ENCODE measurements at places on chromosomes 16 and 17. TPM values are rescaled to one million over a fixed set of nuclear protein-coding genes. Genes with fewer than 3 reads are reported as not detected.
A peak's percentile ranks its signal among the peaks of the same experiment; 100 is the strongest.

GRCh38 chr17:1571341-1571704, 8.7 kb upstream of the PITPNA start:
- H3K27me3 ChIP-seq, result no peaks in the 10 kb centered on the region
- H3K4me3 ChIP-seq, result no peak overlapping the region
- no peak overlapping the region for H3K27ac ChIP-seq
- DNase-seq, result no peak
- peaks cover 16% of the 10 kb centered on the region for H3K4me1 ChIP-seq
- H3K36me3 ChIP-seq, result no peaks in the 10 kb centered on the region

GRCh38 chr16:25141648-25142047, 30.1 kb downstream of the LCMT1 start:
- H3K4me3 ChIP-seq, result no peak overlapping the region
- peaks cover 46% of the 10 kb centered on the region for H3K36me3 ChIP-seq
- no peaks in the 10 kb centered on the region for H3K4me1 ChIP-seq

GRCh38 chr16:29911676-29912010, 11.4 kb downstream of the ASPHD1 start:
- H3K27me3 ChIP-seq, result no peaks in the 10 kb centered on the region
- H3K4me3 ChIP-seq, result no peak overlapping the region
- no peaks in the 10 kb centered on the region for H3K4me1 ChIP-seq
- H3K36me3 ChIP-seq, result no peaks in the 10 kb centered on the region
- H3K27ac ChIP-seq, result no peak overlapping the region

DNA sequence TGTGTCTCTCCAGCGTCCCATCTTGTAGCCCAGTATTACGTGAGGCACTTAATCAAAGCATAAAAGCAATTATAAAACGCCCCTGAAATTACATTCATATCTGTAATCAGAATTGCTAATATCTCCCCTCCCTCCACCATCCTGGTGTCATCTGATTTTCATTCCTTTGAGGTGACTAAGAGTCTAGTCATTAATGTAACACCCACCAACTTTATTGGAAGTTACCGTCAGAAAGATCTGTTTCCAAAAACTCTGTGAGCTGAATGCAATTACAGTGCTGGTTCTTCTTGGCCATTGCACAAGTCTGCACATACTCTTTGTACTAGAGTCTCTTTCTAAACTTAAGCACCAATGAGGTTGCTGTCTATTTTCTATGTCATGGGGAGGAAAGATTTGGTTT, 12.5 kb upstream of the MAF start:
- DNase-seq, result no peak
- H3K4me1 ChIP-seq, result peaks cover 7% of the 10 kb centered on the region
- no peaks in the 10 kb centered on the region for H3K27me3 ChIP-seq
- no peak overlapping the region for H3K27ac ChIP-seq
- no peaks in the 10 kb centered on the region for H3K36me3 ChIP-seq

DNA sequence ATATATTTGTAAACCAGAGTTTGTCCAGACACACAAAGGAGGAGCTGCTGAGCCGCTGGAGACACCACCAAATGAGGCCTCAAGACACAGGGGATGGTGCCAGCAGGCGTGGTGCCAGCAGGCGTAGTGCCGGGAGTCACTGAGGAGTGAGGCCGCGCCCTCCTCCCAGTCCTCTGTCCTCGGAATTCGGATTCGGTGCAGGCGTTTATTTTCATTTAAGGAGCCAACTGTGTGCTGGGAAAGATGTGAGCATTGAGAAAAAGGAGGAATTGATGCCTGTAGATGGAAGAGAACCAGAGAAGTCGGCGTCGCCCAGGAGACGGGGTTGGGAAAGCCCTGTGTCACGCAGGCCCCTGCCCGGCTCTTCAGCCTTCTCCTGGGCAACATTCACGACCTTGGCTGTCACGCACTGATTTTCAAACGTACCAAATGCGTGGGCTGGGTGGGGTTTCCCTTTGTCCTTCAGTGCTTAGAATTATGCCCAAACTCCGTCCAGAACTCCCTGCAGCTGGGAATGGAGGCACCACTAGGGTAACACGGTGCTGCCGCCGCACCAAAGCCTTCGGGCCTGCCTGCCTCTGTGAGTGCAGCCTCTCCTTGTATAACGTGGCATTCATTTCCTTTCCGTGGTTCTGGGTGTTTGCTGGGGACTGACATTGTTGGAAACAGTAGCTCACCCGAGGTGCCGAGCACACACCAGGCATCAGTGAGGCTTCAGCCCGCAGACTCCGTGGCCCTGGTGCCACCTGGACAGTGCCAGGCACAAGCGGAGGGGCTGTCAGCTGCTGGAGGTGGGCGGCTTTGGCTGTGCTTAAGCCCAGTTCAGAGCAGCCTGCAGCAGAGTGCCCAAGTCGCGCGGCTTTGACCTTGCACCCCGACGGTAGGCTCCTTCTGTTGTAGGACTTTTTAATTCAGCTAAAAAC, 49.0 kb upstream of the CHMP6 start:
- H3K27me3 ChIP-seq, result no peaks in the 10 kb centered on the region
- H3K4me3 ChIP-seq, result no peak overlapping the region
- peak; percentile 86 for DNase-seq

- H3K27me3 ChIP-seq, result no peaks in the 10 kb centered on the region
- no peak for DNase-seq
- H3K36me3 ChIP-seq, result no peaks in the 10 kb centered on the region
- peaks cover 11% of the 10 kb centered on the region for H3K4me1 ChIP-seq
Measured at GRCh38 chr17:77246110-77247047, 105.6 kb downstream of the SEC14L1 start.

DNA sequence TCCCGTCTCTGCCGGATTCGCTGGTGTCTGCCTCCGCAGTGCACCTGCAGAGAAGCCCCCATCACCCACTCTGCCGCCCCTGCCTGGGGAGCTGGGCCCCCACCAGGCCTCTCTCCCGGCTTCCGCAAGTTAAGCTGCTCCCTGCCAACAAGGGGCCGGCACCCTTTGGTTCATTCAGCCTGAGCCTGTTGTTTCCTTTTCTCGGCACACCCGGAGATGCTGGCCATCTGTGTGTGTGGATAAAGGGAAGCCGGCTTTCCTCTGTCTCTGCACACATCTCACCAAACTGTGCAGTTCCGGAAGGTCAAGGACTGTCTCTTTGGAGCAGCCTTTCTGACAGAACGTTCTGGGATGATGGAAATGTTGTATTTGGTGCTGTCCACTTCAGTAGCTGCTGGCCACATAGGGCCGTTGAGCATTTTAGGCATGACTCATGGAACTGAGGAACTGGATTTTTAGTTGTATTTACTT, 6.8 kb downstream of the MAPK8IP3 start:
- no peak for DNase-seq
- H3K27me3 ChIP-seq, result no peaks in the 10 kb centered on the region
- no peak overlapping the region for H3K4me3 ChIP-seq
- peaks cover 16% of the 10 kb centered on the region for H3K4me1 ChIP-seq
- H3K27ac ChIP-seq, result no peak overlapping the region

DNA sequence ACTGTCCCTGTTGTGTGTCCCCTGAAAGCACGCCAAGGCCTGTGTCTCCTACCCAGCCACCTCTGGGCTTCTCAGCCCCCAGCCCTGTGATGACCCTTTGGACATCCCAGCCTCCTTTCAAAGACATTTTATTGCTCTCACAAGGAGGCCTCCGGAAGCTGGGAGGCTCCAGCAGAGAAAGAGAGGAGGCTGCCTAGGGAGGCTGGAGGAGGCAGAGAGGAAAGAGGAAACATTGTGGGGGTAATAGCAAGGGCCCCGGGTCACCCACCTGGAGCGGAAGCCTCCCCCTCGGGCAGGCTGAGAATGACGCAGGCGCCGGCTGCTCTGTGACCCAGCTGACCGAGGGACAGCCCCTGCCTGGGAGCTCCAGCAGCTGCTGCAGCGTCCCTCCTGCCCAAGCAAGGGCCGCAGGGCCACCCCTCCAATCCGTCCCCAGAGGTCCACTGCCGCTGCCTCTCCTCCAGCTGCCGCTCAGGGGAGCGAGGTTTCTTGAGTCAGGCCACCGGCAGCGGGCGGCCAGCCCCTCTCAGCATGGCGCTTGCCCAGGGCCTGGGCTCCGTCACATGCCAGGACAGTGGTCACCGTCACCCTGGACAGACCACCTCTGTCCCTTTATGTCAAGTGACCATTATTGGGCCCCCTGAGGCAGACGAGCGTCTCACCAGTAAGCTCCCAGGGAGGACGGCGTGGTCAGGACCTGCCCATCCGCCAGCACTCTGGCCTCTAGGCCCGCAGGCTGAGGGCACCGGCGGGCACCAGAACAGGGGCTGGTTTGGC, 29.3 kb downstream of the ACTG1 start:
- peaks cover 26% of the 10 kb centered on the region for H3K4me1 ChIP-seq
- no peaks in the 10 kb centered on the region for H3K27me3 ChIP-seq
- peak overlapping the region; percentile 52 for H3K27ac ChIP-seq
- peak overlapping the region; percentile 41 for H3K4me3 ChIP-seq
- DNase-seq, result peak; percentile 44

Gene CACNG4
- total RNA-seq, result not detected

Gene MYH8
- total RNA-seq, result 0.75 TPM

Gene XYLT1
- total RNA-seq, result 1.4 TPM

Gene GIT1
- total RNA-seq, result 32.8 TPM

Gene BCL6B
- total RNA-seq, result 1.2 TPM

Gene CLEC18A
- total RNA-seq, result not detected

Gene KRT39
- not detected for total RNA-seq

Data from gastrocnemius medialis (tissue), 4 donors.